ENCODE measurements at places on chromosomes 11 and 22.

- no peak for DNase-seq
These were observed 17.4 kb downstream of the UBASH3B start for GRCh38 chr11:122672892-122673291.

DNA sequence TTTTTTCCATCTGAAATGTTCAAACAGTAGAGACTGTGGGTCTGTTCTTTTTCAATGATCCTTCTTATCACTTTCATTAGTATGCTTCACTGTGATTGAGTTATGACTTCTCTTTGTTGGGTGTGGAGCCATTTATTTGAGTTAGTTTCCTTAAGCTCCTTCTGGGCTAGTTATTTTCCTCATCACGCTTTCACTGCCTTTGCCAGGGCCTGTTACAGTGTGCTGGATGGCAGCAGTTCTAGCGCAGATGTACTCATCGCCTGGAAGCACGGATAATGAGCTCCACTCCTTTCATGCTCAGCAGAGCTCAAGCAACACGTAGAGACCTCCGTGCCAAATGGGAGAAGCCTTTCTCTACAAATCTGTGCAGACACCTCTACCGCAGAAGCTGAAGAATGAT, 7.0 kb upstream of the ARHGAP42 start:
- DNase-seq = no peak

GRCh38 chr11:111792955-111793500, 26.8 kb upstream of the PPP2R1B start:
- DNase-seq = no peak

GRCh38 chr11:115325523-115325922, 178.7 kb downstream of the CADM1 start:
- no peak for DNase-seq

DNA sequence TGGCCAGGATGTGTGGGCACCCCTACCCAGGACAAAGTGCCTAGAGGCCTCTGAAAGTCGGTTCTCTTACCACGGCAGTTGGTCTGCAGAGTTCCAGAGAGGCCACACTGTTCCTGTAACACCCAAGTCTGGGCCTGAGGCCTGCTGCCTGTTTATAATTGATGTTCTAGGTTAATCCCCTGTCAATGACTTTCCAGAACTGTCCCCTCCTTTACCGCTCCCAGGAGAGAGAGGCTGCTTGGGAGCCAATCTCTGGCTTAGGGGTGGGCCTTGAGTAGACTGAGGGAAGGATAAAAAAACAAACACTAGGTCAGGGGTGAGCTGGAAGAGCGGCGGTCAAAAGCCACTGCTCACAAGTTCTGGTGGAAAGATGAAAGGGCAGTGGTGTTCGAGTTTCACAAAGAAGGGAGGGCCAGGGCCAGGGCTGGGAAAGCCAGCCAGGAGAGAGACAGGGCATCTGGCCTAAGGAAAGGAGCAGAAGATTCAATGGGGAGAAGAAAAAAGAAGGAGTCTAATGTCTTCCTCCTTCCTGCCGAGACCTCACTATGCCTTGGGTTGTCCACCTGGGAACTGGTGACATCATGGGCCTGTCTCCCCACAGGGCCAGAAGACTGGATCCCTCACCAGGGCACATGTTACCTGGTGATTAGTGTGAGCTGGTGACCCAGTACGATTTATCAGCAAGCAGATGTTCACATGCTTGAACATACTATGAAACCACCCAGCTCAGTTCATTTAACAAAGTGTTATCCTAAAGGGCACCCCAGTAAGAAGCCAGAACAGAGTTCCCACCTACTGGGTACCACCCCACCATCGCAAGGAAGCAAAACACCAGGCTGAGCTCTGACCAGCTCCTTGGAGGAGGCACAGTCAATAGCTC, 50.2 kb downstream of the PC start:
- no peak for DNase-seq

GRCh38 chr11:133388975-133389568, 143.2 kb downstream of the OPCML start:
- DNase-seq = no peak

GRCh38 chr22:23305922-23306374, 125.6 kb downstream of the BCR start:
- no peak for DNase-seq

DNA sequence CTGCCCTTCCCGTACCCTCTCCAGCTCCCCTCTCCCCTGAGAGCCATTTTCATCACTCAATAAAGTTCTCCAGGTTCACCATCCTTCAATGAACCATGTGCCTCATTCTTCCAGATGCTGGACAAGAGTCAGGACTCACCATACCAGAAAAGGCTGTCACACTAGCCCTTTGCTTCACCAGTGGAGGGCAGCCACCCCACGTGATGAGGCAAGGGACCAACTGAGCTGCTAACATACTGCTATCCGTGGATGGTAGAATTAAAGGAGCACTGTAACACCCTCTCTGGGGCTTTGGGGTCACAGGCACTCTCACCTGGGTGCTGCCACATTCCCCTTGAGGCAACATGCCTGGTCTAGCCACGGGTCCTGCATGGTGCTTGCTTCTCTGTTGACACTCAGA, 13.1 kb upstream of the OR5I1 start:
- DNase-seq = no peak

- no peak for DNase-seq
These were observed 533.1 kb upstream of the TENM4 start for GRCh38 chr11:79973721-79974617.

GRCh38 chr11:115334932-115335788, 169.1 kb downstream of the CADM1 start:
- no peak for DNase-seq

DNA sequence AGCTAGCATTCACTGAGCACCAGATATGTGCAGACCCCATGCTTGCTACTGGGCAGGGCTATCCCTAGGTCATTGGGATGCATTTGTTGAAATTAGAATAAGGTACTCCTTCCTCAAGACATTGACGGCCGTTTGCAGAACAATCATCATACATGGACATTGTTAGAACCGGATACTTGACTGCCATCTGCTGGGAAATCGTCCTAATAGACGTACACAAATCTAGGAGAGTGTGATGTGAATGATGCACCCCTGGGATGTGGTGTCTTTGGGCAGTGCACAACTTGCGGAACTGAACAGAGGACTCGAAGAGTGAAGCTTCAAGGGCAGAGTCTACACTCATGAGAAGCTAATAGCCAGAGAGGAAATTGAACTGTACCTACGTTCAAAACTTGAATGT, 35.9 kb downstream of the MYO18B start:
- DNase-seq = no peak

DNA sequence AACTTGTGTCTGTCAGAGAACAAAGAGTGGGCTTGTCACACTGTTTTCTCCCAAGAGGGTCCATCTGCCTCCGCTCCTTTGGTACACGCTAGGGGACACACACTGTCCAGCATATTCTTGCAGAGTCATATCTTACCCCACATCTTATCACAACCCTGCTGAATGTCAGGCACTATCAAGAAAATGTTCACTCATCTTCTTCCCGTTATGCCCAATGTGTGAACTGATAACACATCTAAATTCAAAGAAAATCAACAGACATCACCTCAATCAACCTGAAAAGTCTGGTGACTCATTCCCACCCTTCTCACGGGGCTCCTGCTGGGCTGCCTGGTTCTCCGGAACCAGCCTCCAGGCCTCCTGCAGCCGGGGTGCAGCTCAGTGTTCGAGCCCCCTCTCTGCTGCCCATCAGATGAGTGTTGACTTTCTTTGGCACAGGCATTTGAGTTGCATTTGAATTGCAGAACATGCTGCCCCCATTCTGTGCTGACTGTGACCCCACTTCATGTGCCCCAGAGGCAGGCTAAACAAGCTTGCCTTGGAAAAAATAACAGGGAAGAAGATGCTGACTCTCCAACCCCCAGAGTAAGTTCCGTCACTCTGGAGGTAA, 19.4 kb downstream of the GRAP2 start:
- no peak for DNase-seq

GRCh38 chr11:119875841-119876600, 147.0 kb upstream of the NECTIN1 start:
- no peak for DNase-seq

DNA sequence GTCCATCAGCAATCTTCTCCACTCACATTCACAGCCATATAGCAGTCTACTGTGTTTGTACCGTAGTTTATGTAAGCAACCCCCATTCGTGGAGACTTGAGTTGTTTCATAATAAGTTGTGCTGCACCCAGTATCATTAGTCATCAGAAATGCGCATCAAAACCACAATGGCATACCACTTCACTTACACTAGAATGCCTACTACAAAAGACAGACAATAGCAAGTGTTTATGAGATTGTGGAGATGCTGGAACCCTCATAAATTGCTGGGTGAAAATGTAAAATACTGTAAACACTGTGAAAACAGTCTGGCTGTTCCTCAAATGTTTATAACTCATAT, 133.3 kb downstream of the ATXN10 start:
- no peak for DNase-seq

GRCh38 chr11:61133956-61134662, 27.1 kb downstream of the VPS37C start:
- no peak for DNase-seq

DNA sequence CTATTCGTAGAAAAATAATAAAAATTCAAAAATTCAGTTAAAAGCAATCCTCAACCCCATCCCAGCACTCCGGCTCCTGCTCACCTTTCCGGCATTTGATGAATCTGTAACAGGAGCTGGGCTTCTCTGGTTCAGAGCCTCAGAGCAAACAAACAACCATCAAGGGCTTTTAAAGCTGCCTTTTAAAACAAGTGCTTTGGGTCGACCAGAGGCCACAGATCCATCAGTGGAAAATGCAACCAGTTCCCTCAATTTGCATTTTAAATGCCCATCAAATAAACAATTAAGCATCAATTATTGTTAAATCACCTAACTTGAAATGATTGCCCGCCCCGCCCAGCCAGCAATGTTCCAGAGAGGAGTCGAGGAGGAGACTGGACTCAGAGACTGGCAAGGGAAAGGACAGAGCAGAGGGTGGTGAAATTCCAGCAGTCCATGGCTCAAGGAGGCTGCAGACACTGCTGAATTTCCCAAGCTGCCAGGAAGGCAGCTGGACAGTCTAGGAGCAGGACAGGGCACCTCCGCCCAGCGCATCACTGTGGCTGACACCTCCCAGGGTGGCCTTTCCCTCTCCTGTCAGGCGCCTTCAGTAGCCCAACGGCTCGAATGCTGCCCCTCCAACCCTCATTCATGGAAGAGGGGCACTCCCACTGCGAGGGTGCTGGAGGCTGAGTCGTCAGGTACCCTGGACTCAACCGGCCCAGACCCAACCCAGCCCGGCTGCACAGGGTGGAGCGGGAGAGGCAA, 7.5 kb downstream of the FXYD6 start:
- DNase-seq = no peak

- DNase-seq = peak; percentile 49
These were observed 83.6 kb downstream of the BCR start for GRCh38 chr22:23263651-23264555.

GRCh38 chr11:133549826-133550225, 17.5 kb upstream of the OPCML start:
- DNase-seq = no peak

DNA sequence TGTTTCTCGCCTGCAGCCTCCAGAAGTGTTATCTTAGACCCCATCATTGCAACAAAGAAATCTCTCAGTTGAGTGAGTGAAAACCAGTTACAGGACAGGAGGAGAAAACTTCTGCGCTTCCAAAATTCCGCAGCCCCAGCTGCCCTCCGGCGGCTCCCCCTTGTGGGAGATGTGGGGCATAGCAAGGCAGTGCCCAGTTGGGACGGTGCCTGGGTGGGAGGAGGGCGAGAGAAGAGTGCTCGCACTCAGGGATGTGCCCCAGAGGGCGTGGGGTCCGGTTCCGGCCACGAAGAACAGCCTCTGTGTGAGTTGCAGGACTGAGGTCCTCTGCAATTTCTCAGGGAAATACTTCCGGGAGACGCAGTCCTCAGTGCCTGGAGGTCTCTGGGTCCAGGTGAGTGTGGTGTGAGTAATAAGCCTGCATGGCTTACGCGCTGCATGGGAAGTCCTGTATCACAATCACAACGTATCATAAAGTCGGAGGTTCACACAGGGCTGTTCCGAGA, 87.0 kb upstream of the BLID start:
- no peak for DNase-seq

DNA sequence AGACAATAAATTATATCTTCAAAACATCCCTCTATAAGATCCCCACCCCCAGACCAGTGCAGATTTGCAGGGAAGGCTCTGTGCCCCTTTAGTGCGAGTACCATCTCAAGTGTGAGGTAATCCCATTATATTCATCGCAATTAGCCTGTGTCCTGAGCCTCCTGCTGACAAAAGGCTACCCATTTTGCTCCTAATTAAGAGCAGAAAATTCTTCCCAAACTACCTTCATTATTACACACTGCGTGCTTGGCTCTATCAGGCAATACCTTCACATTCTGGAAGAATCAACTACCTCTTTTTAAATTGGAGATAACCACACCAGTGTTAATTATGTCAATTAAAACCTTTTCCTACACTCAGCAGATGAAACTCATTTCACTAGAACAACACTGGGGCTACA, 1133.4 kb upstream of the CCDC90B start:
- no peak for DNase-seq

DNA sequence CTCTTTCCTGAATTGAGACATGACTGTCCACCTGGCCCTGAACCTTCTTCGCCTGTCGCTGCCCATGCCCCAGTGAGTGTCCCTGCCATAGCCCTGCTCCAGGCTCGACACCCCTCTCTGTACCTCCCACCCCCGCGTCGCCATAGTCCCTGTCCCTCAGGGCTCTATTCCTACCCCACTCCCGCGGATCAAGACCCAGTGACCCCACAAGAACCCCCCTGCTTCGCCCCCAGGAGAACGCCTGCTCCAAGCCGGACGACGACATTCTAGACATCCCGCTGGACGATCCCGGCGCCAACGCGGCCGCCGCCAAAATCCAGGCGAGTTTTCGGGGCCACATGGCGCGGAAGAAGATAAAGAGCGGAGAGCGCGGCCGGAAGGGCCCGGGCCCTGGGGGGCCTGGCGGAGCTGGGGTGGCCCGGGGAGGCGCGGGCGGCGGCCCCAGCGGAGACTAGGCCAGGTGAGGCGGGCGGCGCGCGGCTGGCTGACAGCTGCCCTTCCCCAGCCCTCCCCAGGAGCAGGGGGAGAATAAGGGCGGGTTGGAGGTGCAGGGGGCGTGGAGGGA, 5.6 kb downstream of the NRGN start:
- DNase-seq = no peak

DNA sequence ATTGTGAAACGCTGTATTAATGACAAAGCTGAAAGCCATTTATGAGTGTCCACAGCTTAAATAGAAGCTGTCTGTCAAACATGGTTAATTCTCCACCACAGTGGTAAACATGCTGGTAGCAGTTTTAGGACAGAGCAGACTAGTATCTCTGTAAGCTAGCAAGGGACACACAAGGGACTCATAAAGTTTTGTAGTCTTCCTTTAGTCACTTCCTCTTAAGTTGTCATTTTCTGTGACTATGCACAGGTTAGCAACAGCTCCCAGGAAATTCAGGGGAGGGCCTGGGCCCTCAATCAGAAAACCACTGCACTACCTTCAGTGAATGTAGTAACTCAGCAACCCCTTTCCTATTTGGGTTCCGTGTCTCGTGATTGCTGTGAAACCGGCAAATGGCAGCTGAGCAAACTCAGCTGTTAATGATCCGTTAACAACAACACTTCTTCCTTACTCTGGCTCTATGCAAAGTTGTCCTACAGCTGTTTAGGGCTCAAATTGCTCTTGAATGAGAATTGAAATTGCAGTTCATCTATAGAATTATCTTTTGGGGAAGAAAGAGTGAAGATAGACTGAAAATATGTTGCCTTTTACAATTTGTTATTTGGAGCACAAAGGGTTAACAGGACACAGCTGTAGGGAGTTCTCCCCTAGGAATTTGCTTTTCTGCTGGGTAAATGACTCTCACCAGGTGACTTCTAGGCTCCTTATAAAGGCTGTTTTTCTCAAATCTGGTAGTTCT, at the start of gene MMP26:
Gene MMP26 (plus strand): TSS at position 731 of the 736 bp plus-strand sequence.
- DNase-seq = no peak
